ENCODE measurements at places on chromosomes 1 and 21.

GRCh38 chr1:174870319-174870718 is 129.4 kb upstream of the CACYBP start:
- no peak for DNase-seq

GRCh38 chr1:113763661-113764060 is 4.4 kb upstream of the PHTF1 start:
- DNase-seq = no peak

DNA sequence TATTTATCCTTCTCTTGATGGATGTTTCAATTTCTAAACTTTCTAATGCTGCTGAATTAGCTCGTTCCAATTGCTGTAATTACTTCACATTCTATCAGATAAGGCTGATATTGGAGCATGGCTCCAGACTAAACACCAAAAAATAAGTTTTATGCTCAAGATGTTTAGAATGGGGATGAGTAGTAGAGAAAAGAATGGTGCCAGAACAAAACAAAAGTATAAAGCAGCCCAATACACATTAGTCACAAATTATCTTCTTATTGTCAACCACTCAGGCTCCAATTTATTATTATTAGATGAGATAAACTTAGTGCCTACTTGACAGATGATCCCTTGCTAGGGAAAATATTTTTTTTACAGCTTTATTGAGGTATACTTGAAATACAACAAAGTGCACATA is 21.8 kb downstream of the ATPAF1 start:
- DNase-seq = no peak

- no peak for DNase-seq
These were observed 8.7 kb downstream of the ACAP3 start for GRCh38 chr1:1298861-1299685.

- no peak for DNase-seq
These were observed 108.9 kb downstream of the HS2ST1 start for GRCh38 chr1:87023326-87023725.

DNA sequence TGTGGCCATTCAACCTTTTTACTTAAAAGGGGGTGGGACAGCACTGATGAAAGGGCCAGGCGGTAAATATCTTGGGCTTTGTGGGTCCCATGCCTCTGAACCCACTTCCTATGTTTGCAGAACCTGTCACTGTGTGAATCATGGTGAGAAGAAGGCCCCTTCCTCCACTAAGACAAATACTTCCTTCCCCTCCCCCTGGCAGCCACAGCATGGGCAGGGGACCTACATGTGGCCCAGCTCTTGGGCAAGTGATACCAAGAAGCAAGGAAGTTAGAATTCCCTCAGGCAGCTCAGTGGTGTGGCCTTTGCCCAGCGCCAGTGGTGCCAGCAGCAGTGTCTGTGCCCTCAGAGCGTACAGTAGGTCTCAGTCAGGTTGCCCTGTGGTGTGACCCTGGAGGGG is 168.6 kb downstream of the TRIM33 start:
- no peak for DNase-seq

- DNase-seq = no peak
These were observed 209.6 kb downstream of the GREM2 start for GRCh38 chr1:240402326-240402725.

- DNase-seq = no peak
These were observed 462.3 kb downstream of the OMA1 start for GRCh38 chr1:58084266-58084665.

DNA sequence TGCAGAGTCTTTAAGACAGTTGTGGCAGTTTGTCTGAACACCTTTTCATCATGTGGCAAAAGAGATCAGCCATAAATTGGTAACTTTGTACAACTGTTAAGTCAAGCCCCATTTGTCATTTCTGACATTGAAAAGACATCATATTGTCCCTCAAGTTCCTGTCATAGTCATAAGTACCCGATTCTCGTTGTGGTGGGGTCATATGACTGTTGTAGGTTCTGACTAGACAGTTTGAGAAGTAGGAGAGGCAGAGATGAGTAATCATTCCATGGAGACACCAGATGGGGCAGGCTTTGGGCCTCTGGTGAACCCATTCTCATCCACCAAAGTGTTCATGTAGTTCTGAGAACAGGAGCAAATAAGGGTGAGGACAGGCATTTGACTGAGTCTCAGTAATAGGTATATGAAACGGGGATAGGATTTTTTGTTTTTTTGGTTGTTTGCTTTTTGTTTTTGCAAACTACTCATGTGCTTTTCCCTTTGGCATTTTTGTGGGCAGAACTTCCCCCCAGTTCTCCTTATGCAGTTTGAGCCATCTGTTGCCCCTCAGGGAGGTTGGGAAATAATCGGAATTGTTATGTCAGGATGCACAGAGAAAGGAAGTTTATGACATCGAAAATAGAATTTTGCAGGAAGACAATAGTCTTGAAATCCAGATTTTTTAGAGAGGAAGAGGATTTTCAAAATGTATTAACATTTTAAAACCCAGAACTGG is 86.9 kb upstream of the KCNE2 start:
- no peak for DNase-seq

- DNase-seq = no peak
These were observed 170.1 kb downstream of the CDC7 start for GRCh38 chr1:91670781-91671180.

GRCh38 chr1:247357781-247358211 is 26.1 kb upstream of the ZNF496 start:
- no peak for DNase-seq

DNA sequence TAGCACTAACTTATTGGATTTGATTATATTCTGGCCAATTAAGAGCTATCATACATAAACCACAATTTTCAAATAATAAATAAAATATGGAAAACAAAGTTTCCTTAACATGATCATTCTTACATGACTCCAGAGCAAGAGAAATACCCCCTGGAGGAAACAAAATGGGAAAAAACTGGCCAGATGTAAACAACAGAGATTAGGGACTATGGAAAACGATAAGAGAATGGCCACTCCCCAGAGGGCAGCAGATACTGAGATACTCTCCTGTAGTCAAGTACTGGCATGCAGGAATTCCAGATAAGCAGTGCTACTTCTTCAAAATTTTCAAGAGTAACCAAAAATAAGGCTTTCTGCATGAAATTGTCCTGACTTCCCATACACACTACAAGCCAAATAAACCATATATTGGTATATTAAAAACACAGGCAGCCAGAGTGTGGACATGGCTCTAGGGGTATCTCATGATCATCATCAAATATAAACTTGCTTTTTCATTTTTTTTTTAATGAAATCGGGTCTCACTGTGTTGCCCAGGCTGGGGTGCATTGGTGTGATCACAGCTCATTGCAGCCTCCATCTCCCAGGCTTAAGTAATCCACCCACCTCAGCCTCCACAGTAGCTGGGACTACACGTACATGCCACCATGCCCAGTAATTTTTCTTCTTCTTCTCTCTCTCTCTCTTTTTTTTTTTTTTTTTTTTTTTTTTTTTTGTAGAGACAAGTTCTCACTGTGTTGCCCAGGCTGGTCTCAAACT is 118.5 kb downstream of the EIF4G3 start:
- DNase-seq = no peak
